ENCODE measurements at places on chromosomes 6 and 20.

DNA sequence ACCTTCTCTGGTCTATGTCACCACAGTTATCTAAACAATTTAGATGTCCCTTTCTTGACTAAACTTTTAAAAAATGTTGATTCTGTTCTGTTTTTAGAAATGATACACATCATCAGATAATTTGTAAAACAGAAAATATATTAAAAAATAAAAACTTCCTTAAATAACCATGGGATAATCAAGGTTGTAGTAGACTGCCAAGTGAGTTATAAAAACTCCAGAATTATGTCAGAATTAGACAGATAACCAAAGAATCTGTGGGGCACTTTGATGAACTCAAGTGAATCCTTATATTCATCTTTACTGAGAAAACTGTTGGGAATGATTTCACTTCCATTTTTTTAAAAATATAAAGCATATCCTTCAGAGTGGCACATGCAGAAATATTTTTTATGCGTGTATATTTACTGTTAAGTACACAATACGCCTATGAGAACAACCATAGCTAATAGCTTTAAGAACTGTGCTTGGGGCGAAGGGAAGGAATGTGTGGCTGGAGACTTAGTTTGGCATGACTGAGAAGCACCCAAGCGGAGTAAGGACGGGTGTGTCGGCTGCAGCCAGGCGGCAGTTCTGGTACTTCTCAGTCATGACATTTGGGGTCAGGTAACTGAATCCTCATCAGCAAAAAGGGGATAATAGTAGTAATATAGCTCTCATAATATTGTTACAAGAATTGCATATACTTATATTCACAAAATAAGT is 604.7 kb upstream of the CITED2 start:
- DNase-seq, result no peak

GRCh38 chr6:8889514-8889913 is 454.2 kb upstream of the SLC35B3 start:
- no peak for DNase-seq

GRCh38 chr6:14739827-14740226 is 506.0 kb upstream of the JARID2 start:
- no peak for DNase-seq

DNA sequence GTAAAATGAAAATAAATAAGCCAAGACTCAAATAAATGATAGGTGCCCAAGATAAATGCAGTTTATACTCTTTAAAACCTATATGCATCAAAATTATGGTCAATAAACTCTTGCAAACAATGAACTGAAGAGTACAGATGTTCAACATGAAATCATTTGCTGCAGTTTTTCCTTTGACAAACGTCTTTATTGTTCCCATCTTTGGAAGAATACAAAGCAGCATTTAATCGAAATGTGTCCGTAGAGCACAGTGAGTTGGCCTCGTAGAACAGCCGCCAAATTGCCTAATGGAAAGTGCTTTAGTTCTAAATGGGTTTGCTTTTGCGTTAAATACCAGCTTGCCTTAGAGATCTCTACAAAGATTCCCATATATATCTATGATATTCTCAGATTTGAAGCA is 447.4 kb downstream of the PKHD1 start:
- no peak for DNase-seq

DNA sequence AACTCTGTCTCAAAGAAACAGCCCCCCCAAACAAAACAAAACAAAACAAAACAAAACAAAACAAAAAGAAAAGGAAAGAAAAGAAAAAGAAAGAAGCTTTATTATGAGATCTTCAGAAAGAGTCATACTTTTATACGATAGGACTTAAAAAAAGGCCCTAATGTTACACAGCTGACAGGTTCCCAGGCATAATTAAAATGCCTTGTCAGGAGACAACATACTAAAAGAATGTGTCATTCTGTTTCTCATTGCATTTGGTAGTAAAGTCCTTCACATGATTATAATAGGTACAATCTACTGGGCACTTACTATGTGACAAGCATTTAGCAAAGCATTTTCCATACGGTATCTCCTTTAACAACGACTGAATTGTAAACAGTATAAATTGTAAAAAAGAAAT is 36.4 kb upstream of the RPN2 start:
- DNase-seq, result no peak

DNA sequence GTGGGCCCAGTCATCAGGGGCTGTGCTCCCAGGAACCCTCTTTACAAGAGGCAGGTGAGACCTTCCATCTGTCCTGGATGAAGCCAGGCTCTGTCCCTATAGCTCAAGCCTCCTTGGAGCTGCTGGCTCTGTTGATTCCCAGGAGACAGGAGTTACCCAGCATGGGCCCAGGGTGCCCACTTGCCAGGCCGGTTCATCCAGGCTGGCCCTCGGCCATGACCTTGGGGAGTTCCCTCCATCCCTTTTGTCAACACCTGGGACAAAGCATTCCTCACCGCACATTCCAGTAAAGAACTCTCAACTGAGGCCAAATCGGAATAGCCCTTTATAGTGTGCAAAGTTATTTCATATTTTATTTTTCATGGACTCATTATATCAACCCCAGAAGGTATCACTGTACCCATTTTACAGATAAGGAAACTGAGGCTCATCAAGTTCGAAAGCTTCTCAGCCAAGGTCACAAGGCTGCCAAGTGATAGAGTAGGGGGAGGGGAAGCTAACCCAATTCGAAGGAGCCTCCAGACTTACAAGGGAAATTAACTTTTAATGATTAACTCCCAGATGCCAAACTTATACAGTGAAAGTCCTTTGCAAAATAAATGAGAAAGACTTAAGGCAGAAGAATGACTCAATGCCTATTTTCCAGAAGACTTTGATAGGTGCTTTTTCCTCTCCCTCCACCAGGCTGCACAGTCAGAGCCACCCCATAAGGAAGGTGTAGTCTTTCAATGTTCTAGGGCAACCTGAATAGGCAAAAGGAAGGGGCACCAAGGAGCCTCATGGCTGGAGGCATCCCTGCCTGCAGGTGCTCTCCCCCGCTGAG is 18.5 kb downstream of the SDC4 start:
- DNase-seq, result no peak

DNA sequence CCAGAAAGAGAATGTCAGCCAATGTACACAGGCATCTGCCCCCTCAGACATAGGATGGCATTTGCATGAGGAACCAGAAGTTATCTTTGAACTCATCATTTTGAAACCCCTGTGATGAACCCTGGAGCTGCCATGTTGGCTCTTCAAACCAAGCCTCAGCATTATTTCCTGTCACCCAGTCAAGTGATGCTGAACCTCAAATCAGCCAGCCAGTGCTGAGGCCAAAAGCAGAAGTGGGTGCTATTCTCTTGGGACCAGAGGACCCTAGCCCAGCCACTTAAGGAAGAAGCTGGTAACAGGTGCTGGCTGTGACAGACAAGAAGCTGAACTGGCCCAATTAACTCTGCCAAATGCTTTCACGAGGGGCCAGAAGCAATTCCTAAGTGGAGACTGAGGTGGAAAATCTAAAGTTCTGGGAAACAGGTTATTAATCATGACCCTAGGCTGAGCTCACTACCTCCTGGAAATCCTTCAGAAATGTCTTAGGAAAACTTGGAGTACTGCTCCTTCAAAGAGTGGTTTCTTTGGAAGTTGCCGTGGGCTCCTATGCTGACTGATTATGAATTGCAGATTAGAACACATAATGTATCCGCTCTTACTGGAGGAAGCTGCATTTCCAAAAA is 4.0 kb downstream of the PKIG start:
- DNase-seq, result no peak

GRCh38 chr20:31674895-31675827 is 37.4 kb downstream of the COX4I2 start:
- peak; percentile 75 for DNase-seq

GRCh38 chr6:121157906-121158305 is 176.4 kb downstream of the TBC1D32 start:
- no peak for DNase-seq

DNA sequence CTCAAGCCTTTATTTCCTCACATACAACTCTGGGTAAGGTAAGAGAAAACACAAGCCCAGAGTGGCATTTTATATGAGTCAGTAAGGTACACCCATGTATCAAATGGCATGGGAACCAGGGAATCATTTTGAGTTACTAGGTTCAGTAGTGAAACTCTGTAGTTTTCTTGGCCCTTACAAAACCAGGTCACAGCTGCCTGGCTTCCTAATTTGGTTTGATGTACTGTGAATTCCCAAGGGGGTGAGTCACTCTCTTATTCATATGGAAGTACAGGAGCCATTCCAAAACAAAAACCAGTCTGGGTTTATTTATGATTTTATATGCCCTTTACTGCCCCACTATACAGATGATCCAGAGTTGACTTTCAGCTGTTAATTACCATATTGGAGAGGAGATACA is 70.7 kb downstream of the PDE7B start:
- DNase-seq, result peak; percentile 12

DNA sequence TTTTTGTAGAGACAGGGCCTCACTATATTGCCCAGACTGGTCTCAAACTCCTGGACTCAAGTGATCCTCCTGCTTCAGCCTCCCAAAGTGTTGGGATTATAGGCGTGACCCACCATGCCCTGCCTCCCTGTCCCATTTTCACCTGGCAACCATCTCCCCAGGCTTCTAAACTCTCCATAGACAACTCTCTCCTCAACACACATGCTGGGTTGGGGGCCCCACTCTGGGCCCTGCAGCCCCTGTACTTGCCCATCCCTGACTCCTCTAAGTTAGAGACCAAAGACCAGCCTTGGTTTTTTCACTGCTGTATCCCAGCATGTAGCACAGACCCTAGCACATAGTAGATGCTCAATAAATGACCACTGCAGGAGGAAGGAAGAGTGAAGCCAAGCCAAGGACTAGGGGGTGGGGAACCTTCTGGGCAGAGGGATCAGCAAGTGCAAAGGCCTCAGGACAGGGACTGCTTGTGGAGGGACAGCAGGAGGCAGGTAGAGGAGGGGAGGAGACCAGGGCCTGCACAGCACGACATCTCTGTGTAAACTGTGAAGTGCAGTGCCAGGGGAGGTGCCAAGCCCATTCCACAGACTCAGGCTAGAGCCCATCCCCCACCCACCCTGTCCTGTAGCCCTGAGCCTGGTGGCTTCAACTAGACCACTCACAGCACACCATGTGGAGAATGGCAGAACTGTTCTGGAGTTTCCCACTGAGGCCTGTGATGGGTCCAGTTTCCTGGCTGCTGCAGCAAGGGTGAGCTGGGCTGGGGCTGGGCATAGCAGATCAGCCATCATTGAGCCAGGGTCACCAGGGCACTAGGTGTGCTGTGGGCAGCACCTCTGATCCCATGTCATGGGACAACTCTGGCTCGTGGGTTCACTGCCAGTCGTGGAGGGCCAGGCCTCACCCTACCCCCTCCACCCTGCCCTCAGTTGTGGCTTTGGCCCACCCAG is 3.4 kb upstream of the SRC start:
- no peak for DNase-seq

DNA sequence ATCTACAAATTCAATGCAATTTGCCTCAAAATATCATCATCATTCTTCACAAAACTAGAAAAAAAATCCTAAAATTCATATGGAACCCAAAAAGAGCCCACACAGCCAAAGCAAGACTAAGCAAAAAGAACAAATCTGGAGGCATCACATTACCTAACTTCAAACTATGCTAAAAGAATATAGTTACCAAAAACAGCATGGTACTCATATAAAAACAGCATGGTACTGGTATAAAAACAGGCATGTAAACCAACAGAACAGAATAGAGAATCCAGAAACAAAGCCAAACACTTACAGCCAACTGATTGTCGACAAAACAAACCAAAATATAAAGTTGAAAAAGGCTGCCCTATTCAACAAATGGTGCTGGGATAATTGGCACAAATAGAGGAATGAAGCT is 278.1 kb downstream of the TPBG start:
- DNase-seq, result no peak

DNA sequence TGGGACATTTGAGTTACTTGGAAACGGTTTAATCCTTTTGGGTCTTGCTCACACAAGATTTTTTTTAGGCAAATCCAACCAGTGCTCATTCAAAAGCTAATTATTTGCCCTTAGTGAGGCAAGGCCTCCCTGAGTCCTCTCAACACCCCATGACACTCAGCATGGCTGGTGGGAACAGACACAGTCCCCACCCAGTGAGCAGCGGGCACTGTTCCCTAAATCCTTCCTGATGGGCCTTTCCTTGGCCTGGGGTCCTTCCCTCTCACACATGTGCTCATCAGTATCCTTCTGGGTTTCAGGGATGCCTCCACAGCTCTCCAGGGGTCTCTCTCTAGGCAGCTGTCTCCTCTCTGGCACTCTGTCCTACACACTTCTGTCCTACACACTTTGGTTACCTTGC is 28.0 kb downstream of the PLAGL2 start:
- DNase-seq, result no peak

GRCh38 chr20:21562656-21563055 is 48.8 kb upstream of the NKX2-2 start:
- no peak for DNase-seq

GRCh38 chr6:36856277-36856676 is 17.0 kb upstream of the CPNE5 start:
- no peak for DNase-seq

GRCh38 chr6:159981403-159982245 is 12.7 kb downstream of the IGF2R start:
- DNase-seq, result peak; percentile 48

DNA sequence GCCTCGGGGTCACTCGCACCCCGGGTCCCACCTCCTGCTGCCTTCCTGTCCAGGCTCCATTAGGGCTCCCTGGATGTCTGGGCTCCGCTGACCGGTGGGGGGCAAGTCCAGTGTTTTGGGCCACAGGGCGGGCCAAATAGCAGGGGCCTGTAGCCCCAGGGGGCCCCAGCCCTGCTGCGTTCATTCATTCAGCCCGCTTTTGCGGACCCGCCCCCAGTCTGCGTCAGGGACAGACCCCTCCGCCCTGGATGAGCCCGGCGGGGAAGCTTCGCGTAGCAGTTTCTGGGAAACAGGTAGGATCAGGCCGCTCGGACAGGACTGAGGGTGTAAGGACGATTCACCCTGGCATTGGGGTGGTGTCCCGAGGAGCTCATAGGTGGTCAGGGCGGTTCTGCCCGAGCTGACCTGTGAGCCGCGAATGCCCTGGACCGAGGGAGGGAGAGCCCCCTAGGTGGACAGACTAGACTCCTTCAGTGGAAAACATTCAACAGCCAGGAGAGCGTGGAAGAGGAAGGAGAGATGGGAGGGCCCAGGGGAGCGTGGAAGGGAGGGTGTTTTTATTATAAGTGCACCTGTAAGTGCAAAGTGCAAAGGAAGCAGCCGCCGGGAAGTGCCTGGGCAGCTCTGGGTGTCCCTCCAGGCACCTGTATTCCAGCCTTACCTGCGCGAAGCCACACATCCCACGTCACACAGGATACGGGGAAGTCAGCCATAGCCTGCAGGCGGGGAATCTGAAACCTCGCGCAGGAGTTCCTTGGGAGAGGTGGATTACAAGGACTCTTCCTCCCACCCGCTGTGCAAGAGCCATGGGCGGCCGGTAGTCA is 662 bp downstream of the ENTPD6 start:
- peak; percentile 46 for DNase-seq

- no peak for DNase-seq
Measured at GRCh38 chr6:34079899-34080298, 66.0 kb downstream of the GRM4 start.

All from activated CD4-positive, alpha-beta T cell treated with anti-CD3 and anti-CD28 coated beads for 48 hours (primary cell).